C1 segment of cervical spinal cord (tissue), 14 donors: ENCODE measurements at places on chromosomes 6 and 20.
A peak's percentile ranks its signal among the peaks of the same experiment; 100 is the strongest.

DNA sequence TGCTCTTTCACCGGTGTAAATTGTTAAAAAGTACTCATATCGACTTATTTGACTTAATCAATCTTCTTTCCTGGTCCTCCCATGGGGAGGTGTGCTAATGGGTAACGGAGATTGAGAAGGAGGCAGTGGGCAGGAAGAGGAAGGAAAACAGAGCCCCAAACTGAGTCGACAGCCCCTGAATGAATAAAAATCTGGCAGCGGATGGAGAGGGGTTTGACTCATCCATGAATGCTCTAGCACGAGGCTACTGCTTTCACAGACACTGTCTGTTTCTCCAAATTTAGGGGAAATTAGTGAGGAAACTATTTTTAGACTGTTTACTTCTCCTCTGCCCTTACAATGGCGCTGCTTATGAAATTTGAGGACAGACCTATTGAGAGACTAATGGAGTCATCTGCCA lies 142.2 kb upstream of the ATXN1 start:
- no peak for DNase-seq

GRCh38 chr6:134170844-134171243 lies 118.4 kb upstream of the SLC2A12 start:
- no peak for DNase-seq

DNA sequence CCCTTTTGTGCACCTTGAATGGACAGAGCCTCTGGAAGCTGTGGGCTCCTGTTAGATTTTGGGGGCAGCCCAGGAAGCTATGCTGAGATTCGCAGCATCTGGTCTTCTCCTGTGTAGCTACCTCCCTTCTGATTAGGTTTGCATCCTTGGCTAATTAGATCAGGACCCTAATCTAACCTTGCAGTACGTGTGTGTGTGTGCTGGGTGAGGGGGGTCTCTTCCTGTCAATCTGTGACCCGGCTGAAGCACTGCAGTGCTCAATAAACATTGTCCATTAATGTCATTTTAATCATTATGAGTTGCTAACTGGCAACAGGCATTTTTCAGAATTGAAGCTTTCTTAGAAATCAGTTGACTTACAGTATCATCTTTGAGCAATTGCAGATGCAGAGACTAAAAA lies 229.1 kb upstream of the STXBP5 start:
- no peak for DNase-seq

GRCh38 chr20:35172434-35172806 lies 548 bp downstream of the PROCR start:
- DNase-seq: no peak

GRCh38 chr6:47344022-47344421 lies 34.3 kb upstream of the TNFRSF21 start:
- DNase-seq: no peak

DNA sequence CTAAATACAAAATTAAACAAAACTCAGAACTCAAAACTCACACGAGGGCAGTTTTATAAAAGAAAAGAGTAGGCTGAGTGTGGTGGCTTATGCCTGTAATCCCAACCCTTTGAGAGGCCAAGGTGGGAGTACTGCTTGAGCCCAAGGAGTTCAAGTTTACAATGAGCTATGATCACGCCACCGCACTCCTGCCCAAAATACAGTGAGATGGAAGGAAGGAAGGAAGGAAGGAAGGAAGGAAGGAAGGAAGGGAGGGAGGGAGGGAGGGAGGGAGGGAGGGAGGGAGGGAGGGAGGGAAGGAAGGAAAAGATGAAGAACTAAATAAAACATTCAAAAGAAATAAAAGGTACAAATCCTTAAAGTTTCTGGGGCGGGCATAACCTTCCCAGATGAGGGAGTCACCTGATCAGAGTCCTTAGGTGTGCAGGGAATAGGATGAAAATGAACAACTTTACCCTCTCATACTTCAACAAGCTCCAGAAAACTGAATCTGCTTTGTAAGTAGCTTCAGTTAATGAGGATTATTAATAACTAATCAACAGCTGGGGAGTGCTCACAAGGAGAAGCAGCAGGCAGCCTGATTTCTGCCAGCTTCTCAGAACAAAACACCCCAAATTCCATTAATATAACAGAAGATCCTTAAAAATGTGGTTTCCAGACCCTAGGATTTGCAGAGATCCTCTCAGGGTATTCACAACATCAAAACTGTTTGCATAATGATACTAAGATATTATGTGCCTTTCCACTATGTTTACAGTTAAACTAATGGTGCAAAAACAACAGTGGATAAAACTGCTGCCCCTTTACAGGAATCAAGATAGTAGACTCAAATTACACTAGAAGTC lies 21.8 kb downstream of the LMBRD1 start:
- no peak for DNase-seq

GRCh38 chr6:153210083-153210482 lies 79.0 kb upstream of the RGS17 start:
- DNase-seq: no peak

GRCh38 chr6:71724456-71725125 lies 161.8 kb upstream of the RIMS1 start:
- DNase-seq: no peak

GRCh38 chr20:1390581-1391403 lies 2.1 kb downstream of the FKBP1A start:
- DNase-seq: no peak

DNA sequence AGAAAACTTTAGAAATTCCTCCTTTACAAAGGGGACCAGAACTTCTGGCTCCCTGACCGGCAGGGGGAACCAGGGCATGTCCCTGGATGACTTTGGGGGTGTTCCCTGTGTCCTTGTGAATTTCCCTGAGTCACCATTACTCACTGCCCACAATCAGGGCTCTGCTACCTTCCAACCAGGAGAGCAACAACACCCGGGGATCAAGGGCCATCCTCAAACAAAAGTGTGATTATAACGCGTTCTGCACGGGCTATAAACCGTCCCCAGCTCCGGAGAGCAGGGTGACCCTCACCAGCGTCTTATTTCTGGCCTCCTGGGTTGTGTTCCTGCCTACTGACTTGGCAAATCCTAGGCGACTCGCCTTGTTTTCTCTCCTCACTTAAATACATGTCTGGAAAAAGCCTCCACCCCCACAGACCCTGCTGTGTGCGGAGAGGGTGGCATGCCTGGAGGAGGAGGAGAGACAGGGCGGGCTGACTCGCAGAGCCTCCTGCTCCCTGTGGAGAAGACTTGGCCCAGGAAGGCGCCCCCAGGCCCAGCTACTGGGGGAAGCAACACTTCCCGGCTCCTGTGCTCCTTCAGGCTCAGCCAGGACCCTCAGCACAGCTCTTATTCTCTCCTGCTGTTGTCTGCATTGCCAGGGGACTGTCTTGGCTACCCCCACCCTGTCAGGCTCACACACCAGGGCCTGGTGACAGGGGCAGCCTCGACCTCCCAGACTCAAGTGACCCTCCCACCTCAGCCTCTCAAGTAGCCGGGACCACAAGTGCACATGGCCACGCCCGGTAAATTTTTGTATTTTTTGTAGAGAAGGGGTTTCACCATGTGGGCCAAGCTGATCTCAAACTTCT lies 54.1 kb downstream of the FGD2 start:
- DNase-seq: peak; percentile 15

DNA sequence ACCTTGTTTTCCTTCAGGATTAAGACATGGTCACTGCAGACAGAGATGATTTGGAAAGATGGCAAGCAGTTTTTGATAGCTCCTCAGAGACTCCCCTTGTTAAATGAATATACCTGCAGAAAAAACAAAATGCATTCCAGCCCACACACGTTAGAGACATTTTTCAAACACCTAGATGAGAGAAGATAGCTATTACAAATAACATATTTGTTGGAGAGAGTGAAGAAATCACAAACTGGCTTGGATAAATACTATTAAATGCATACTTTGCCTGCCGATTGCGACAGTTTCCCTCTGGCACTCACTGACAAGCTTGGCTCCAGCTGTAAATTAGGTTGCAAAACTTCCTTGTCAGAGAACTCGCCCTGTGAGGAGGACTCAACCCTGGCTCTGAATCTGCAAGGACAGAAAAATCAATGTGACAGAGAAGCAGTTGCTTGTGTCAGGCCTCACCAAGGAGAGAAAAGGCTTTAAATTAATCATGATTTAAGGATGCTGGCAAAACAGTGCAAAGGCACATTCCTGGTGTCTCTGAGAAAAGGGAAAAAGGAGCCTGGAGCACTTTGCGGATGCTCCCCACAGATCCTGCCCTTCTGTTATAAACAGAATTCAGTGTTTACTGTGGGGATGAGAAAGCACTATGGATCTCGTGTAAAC lies 423.7 kb upstream of the MARCKS start:
- no peak for DNase-seq

DNA sequence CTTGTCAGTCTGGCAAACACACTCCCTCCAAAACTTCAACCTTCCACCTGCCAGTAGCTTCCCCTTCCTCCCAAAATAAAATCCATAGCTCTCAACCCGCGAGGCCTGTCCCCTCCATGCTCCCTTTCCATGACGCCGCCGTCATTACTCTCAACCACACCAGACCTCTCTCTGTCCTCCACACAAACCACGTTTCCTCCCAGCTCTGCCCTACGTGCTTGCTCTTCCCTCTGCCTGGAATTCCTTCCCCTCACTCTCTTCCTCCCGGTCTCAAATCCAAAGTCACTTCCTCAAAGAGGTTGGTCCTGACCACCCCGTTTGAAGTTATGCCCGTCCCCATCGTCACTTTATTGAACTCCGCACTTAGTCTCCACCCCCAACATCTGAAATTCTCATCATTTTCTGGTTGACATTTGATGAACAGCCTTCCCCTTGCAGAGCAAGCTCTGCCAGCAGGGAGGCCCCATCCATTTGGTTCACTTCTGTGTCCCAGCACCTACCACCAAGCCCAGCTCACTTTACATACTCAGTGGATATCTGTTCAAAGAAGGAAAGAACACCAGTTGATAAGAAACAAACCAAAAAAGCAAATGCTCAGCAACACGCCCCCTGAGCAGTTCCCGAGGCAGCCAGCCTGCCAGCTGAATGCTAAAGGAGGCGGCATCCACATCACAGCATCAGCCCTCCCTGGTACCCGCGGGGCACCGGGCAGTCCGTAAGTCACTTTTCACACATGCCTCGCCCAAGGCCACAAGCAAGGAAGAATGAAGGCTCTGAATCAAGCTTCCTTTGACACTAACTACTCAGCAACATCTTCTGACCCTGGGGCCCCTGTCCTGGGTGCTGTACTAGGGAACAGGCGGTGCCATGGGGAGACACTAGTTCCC lies 125.0 kb downstream of the NFATC2 start:
- DNase-seq: no peak

GRCh38 chr20:45140836-45141235 lies 16.6 kb upstream of the WFDC12 start:
- DNase-seq: no peak

DNA sequence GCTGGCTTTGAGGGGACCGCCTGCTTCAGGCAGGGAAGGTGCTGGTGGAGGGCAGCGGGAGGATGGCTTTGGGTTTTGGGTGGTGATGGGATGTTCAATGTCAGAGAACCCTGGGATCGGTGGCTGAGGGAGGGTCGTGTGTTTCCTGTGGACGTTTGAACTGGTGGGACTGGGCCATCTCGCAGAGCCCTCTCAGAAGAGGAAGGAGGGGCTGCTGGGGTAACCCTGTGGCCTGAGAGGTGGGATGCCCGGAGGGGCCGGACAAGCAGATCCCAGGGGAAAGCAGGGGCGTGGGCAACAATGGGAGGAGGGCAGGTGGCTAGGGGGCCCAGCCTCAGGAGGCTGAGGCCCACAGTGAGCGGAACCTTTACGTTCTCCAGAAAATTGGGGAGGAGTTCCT lies 34.9 kb downstream of the PYGB start:
- no peak for DNase-seq

- no peak for DNase-seq
Measured at GRCh38 chr6:149484733-149485700, at the start of gene ZC3H12D. Gene ZC3H12D, minus strand, starts transcription at chr6:149485014. Its CDS starts 10,471 bp downstream, at chr6:149474543.

DNA sequence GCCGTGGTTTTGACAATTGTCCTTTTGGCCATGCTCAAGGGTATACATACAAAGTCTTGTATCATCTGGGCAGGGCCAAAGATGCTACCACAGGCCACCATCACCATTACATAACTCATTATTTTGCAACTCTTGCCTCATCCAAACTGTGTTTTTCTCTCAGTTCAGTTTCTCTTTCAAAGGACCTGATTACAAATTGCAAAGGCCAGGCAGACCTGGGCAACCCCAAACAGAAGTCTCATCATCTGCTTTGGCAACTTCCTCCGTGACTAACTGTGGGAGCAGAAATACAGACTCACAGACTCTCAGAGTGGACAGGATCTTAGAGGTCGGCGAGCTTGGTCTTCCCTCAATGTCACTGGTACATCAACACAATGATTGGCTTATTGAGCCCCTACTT lies 117.8 kb upstream of the NEDD9 start:
- no peak for DNase-seq

GRCh38 chr20:56223352-56223751 lies 25.2 kb upstream of the MC3R start:
- no peak for DNase-seq

DNA sequence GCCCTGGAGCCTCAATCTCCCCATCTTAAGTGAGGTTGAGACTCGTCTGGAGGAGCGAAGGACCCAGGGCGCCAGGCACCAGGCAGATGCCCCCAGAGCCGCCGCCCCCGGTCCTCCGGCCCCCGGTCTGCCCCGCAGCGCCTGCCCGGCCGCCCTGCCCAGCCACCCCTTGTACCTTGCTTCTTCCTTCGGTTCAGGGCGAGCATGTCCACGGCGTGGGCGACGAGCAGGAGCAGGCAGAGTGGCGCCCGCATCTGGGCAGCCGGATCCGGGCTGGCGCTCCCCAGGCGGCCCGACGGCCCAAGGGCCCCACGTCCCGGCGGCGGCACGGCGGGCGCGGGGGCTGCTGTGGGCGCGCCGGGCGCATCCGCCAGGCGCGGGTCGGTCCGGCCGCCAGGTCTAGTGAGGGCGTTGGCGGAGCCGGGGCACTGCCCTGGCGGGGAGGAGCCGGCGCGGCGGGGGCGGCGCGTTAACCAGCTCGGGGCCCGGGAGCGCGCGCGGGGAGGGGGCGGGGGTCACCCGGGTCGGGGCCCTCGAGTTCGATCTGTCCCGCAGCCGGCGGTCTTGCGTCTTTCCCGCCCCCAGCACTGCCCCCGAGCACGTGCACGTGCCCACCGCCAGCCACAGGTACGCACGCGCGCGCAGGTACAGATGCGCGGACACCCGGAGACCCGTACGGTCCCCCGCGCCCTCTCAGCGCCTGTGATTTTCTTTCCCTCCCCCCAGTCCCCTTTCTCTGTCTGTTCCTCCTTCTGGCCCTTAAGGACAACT lies at the start of gene RSPO4:
Gene RSPO4, minus strand, starts transcription at position 401 of the 771 bp plus-strand sequence. Its CDS starts 147 bp downstream, at position 254.
- no peak for DNase-seq

GRCh38 chr20:4406627-4407026 lies 315.1 kb upstream of the PRND start:
- no peak for DNase-seq

GRCh38 chr20:34703424-34704176 lies 544 bp upstream of the TP53INP2 start:
- no peak for DNase-seq

DNA sequence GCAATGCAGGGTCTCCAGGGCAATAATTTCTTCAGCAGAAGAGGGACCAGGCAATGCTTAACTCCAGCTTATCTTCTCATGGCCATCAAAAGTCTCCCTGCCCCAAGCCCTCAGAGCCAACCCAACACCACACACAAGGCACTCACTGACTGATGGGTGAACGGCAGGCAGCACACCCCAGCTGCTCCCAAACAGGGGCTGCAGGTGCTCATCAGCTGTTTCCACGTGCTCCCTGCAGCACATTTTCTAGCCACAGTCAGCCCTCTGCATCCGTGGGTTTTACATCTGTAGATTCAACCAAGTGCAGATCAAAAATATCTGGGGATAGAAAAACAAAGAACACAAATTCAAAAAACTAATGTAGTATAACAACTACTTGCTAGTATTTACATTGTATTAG lies 4.0 kb upstream of the GABRR1 start:
- DNase-seq: no peak

GRCh38 chr6:68652117-68652536 lies 17.0 kb downstream of the ADGRB3 start:
- no peak for DNase-seq
